ENCODE measurements at places on chromosomes 5 and 9.

GRCh38 chr9:2181792-2182191, 166.6 kb downstream of the SMARCA2 start:
- DNase-seq, result no peak

- no peak for DNase-seq
Measured at GRCh38 chr5:141872496-141873356, 5.5 kb downstream of the PCDH1 start.

DNA sequence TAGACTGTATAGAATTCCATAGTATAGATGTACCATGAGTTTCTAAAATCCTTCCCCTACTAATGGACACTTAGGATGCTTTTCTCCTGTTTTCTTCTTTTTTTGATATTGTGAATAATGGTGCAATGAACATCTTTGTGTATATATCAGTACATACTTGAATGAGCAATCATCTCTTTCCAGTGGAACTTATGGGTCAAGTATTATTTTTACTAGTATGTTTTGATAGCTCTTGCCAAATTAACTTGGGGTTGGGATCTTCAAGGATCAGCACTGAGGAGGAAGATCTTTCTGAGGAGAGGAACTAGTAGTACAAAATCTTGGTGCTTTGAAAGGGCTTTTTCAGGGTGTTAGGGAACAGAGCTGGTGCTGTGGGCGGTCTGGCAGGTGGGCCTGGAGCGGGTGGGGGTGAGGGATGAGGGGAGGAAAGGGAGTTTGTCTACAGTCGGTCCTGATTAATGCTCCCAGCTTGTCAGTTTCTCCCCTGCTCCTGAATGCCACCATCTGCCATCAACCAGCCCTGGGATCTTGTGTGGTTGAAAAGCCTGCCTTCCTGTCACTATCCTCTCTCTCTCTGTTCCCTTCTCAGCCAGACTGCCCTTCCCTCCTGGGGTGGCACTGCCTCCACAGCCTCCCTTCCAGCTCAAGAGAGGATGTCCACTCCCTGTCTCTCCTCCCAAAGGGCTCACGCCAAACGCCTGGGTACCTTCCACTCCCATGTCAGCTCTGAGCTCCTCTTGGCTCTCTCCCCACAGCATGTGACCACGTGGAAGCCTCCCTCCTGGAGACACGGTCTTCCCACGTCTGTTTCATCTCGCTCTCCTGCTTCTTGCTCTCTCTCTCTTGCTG, 185.9 kb downstream of the DAB2IP start:
- no peak for DNase-seq

DNA sequence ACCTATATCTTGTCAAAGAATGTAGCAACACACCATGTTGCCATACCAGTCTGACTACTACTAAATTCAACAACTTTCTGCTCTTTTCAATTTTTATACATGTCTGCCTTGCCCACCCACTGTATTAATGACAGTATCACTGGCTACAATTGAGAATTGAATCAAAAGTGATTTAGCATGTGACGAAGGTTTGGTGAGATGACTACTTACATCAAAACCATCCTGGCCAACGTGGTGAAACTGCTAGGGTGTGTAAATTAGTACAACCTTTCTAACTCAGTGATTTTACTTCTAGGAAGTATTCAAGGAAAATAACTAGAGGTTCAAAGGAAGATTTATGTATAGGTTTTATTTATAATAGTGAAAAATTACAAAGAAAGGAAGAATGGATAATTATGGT, 109.8 kb downstream of the UNC13B start:
- no peak for DNase-seq

DNA sequence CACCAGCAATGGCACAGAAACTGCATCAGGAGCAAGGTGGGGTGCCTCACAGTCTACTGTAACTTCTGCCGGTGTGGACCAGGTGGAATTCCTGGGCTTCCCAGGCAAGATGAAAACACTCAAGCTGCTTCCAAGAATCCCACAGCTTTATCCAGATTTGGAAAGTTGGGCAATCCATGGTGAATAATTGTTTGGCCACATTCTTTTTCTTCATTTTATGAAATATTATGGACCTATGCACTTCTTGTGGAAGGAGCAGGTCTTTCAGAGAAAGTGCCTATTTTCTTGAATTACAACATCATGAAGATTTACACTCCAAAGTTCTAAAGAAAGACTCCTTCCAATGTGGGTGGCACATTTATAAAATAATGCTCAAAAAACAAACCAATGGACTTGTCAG, 503.6 kb downstream of the SEMA5A start:
- DNase-seq, result no peak

DNA sequence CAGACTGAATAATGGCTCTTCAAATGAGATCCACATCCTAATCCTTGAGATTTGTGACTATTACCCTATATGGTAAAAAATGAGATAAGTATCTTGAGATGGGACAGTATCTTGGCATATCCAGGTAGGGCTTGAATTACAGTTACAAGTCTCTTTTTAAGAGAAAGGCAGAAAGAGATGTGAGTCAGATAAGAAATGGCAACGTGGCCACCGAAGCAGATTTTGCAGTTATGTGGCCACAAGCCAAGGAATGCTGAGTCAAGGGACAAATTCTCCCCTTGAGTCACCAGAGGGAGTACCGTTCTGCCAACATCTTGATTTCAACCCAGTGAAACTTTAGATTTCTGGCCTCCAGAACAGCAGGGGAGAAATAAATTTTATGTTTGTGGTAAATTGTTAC, 1983.0 kb upstream of the C9orf72 start:
- no peak for DNase-seq

GRCh38 chr5:165576678-165577275, 2071.4 kb downstream of the MAT2B start:
- DNase-seq, result no peak

- no peak for DNase-seq
Measured at GRCh38 chr5:80238778-80239679, 16.8 kb downstream of the SERINC5 start.

GRCh38 chr9:90307167-90307833, 335.3 kb downstream of the DIRAS2 start:
- DNase-seq, result no peak

DNA sequence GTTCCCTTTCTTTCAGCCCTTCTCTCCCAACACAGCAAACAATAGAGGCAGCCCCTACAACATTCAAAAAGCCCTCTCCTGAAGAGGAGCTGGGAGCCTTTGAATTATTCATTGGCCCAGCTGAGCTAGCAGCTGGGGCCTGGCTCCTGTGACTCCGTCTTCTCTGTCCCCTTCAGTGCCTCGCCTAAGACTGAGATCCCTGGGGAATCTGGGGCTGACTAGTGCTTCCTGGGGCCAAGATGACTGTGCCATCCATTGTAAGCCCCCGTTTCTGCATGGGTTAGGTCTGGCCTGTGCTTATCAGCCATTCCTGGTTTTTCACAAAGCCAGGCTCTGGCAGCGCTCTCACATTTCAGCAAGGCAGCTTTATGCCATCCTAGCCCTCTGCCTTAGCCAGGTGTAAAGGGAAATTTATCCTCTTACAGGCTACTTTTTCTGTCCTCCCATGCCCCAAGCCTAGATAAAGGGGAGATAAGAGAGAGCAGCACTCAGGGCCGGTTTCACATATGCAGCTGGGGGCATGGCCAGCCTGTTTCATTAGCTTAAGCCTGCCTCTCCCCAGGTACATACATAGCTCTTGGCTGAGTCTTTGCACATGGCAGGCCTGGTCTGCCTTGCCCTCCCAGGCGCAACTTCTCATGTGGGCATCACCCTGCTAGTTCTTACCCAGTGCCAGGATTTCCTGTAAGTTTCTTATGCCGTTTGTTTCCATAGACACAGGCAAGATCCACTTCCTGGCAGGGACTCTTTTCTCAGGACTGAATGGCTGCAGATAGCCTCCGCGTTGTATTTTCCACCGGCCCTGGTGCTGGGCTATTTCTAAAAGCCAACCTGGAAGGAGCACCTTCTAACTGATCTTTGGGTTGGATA, 15.8 kb downstream of the PTPA start:
- no peak for DNase-seq

DNA sequence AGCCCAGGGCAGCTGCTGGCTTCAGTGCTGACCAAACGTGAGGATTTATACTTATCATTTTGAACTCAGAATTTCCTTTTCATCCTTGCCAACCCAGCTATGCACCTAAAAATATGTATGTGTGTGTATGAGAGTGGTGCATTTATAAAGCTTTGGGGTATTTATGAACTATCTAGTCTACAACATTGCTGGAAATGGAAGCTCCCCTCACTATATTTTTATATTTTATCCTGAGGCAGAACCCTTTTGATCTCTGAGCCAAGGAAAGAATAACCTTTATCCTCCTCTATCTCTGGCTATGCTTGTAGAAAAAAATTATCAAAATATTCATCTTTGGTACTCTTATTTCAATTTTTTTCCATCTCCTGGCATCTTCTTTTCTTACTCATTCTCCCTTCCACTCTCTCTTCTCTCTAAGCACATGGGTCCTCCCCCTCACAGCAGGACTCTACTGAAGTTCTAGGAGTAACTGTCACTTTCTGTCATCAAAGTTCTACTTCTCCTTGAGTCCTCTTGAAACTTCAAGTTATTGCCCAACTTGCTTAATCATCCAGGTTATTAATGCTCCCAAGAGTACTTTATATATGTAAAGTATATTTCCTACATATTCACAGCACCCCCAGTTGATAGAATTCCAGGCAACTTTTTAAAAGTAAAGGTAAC, 190.9 kb downstream of the HINT1 start:
- DNase-seq, result no peak

GRCh38 chr9:100499460-100499859, 26.5 kb downstream of the TMEFF1 start:
- no peak for DNase-seq

- no peak for DNase-seq
Measured at GRCh38 chr9:128625391-128626146, 31.1 kb downstream of the DYNC2I2 start.

DNA sequence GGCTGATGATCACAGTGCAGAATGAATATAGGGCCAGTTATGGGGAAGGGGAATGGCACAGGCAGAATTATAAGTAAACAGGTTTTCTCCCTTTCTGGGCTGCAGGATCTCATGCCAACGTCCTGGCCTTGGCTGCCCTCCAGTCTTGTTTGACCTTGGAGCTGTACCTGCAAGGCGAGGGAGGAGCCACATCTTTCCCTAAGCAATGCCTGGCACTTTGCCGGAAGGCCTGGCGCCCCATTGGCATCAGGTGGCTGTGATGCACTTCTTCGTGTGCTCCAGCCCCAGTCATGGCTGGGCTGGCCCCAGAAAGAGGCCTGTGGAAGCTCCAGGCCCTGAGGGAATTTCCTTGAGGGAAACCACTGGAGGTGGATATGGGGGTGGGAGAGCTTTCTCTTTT, 16.7 kb upstream of the IQGAP2 start:
- DNase-seq, result no peak

GRCh38 chr9:127201071-127201541, 63.5 kb upstream of the GARNL3 start:
- no peak for DNase-seq

- no peak for DNase-seq
Measured at GRCh38 chr9:112056996-112057395, 118.1 kb downstream of the SUSD1 start.

DNA sequence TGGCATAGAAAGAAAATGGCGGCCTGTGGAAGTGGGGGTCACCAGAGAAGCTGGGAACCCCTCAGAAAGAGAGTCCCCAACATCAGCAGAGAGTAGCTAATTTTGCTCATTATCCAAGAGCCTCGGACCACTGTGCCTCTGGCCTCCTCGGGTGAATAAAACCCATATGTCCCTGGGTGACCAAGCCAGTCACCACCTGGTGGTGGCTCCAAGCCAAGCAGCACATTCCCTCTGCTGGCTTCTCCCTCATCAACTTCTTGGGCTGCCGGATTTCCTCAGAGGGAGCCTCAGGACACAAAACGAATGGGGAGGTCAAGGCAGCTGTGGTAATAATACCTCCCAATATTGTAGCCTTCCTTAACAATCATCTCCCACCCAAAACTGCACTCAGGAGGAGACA, 242.5 kb downstream of the NFIB start:
- no peak for DNase-seq

DNA sequence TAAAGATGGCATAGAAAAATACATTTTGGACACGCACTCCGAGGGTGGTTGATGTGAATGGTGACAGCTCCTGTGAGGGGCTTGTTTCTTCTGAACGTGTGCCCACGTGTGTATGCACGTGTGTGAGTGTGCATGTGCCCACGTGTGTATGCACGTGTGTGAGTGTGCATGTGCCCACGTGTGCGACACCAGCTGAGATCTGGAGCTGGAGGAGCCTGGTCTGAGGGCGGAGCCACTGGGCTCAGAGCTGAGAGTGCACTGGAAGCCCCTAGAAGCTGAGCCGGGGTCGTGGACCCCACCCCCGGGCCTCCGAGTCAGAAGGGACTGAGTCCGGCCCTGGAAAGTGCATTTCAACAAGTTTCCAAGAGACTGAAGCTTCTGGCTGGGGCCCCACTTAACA, 282.5 kb upstream of the IRX4 start:
- no peak for DNase-seq

DNA sequence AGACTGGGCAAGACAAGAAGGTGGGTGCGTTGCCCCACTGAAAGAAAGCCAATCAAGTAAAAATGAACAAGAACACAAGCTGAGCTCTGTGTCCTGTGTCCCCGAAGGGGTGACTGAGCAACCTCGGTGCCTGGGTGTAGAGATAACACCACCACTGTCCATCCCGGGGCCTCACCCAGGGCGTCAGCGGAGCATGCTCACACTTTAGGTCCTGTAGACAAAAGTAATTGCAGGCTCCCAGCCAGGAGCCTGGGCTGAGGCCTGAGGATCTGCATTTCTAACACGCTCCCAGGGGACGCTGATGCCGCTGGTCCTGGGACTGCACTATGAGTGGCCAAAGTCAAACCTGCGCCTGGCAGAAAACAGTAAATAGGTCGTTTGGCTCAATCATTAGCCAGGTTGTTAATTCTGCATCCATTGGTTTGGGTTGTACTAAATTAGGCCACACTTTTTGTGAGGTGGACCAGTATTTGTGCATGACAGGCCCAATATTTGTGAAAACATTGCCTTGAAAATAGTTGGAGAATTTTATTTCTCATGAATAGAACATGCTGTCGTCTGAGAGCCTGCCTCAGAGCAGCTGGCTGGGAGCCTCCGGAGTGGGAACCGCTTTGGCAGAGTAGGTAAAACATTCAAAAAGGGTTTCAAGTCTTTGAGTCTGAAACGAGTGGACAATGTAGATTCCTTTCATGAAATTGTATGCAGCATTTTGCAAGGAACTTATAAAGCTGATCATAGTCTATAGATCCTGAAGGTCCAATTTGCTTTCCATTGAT, 38.3 kb downstream of the ANKRD33B start:
- DNase-seq, result no peak

- no peak for DNase-seq
Measured at GRCh38 chr5:172342918-172343317, 59.4 kb upstream of the UBTD2 start.

DNA sequence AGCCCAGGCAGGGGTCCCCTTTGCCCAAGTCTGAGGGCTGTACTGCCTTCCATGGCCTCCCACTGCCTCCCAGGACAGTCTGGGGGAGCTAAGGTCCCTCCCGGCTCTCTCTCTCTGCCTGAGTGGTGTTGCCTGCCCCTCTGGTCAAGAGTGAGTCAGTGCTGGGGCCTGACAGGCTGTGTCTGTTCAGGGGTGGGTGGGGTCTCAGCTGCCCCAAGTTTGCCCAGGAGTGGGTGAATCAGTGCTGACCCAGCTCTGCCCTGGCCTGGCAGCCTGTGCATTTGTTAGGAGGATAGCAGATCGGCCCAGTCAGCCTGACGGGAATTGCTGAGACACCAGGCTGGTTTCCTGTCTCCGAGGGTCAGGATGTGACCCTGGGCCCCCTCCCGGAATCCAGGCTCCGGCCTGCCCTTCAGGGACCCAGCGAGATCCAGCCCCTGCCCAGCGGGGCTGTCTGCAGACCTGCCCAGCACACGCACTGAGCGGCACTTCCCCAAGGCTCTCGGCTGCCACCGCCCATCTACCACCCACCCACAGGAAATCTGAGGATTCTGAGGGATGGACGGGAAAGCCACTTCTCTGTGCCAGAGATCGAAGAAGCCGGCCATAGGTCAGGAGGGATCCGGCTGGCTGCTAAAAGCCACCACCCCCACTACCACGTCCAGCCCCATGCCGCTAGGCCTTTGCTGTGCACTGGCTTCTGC, 15.9 kb downstream of the ENG start:
- DNase-seq, result no peak
